Inflammatory macrophage treated with lipopolysaccharide for 4 hours (primary cell): ENCODE measurements at places on chromosomes 7 and 10.
A peak's percentile ranks its signal among the peaks of the same experiment; 100 is the strongest.

- peak; percentile 42 for DNase-seq
These were observed 4.4 kb downstream of the ZP3 start for GRCh38 chr7:76428868-76429805.

- no peak for DNase-seq
These were observed 9.4 kb upstream of the CALML5 start for GRCh38 chr10:5508786-5509185.

DNA sequence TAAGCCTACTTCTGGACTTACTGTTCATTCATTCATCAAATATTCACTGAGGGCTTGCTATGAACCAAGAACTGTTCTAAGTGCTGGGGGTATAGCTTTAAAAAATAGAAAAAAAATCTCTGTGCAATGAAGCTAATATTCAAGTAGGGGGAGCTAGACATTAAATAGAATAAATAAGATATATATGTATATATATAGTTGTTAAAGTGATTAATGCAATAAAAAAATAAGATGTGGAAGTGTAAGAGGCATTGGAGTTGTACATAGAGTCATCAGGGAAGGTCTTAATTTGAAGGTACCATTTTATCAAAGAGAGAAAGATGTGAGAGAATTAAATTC lies 181.2 kb upstream of the AGR3 start:
- peak; percentile 43 for DNase-seq

DNA sequence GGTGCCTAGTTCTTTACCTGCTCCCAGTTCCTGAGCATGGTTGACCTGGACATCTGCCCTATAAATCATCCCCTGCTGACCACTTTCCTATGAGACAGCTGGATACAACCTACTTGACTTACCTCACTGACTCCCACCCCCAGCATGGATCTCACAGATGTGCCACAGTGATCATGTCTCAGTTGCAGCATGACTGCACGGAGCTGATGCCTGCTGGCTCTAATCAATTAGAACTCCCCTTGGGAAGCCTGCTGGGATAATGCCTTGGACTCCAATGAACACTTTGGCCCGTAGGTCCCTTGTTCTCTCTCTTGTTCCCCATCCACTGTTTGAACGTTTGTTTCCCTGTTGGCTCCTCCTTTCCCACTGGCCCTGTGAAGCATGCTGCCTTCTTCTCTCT lies 271.2 kb upstream of the IGFBP3 start:
- no peak for DNase-seq

DNA sequence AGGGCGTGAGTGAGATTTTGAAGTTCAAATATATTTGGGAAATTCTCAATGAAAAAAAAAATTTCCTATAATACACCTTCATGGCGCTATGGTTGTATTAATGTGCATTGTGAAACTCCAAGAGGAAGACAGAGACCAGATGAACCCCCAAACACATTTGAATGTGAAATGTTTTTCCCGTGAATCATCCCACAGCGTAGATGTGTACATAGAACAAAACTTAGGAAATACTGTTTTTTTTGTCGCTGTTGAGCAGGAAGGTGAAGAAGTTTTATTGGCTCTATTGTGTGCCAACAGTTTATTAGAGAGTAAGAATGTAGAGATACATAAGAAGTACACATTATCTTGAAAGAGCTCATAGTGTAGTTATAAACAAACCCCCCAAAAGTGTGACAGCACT lies 134.0 kb downstream of the KCND2 start:
- DNase-seq = no peak

DNA sequence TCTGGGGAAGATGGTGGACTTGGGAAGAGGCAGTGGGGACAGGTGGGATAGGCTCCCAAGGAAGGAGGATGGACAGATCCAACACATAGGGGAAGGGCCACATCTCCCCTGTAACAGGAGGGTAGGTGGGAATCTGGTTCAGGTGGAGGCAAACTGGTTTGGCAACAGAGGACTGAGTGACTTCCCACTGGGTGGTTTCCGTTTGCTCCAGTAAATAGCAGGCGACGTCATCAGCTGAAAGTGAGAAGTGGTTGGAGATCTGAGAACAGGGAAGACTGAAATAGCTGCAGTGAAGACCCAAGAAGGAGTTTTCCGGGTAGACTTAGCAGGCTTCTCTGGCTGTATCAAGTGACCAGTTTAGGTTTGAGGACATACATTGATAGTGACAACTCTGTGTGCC lies 504.4 kb downstream of the GALNT17 start:
- no peak for DNase-seq

DNA sequence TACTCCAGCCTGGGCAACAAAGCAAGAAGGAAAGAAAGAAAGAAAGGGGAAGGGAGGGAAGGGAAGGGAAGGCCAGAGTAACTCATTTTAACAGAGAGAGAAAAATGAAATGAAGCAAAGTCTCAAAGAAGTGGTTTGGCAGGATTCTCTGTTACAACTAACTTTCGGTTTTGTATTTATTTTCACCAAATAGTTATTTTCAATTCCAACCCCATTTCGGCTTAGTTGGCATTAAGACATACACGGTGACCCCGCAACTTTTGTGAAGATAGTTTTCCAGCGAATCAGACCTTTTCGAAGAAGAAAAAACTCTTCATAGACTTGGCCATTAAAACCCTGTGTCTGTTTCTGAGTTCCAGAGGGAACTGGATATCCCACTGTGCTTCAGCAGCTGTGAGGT lies 45.2 kb upstream of the LYZL2 start:
- no peak for DNase-seq

DNA sequence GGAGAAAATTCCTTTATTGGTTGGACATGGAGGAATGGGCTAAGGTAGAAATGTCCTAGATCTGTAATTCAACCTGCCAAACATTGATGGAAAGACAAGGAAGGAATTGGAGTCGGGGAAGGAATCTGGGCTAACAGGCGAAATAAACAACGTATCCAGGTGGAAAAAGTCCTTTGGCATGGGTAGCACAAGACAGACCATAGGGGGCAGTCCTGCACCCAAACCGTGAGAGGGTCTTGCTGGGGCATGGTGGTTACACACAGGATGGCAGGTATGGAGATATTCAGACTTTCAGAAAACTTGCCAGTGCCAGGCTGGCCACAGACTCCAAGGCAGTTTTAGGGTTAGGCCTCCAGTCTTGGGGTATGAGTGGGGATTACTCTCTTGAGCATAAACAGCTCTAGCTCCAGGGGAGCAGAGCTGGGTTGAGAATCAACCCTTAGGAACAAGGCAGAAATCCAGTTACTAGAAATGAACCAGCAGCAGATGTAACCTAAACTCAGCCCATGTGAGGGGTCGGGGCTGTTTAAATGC lies 188.6 kb upstream of the GDF10 start:
- DNase-seq = no peak

DNA sequence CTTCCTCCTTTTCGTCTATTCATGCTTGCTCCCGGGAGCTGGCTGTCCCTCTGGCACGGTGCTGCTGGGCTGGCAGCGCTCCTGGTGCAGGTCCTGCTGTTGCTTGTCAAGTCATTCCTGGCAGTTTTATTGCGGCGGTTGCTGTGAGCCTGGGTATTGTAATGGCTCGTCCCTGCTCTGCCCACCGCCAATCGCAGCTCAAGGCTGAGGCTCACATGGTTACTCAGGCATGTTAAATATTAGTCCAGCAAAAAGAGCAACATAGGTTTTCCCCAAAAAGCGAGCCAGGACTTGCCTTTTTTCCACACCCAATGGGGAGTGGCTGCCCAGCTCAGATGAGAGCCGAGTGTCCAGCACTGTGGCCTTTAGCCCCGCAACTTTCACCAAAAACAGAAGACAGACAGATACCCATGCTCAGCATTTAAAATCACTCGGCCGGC lies 492.9 kb upstream of the FOXK1 start:
- no peak for DNase-seq

- DNase-seq = no peak
These were observed 1550.3 kb upstream of the LRRTM3 start for GRCh38 chr10:65375528-65375927.

DNA sequence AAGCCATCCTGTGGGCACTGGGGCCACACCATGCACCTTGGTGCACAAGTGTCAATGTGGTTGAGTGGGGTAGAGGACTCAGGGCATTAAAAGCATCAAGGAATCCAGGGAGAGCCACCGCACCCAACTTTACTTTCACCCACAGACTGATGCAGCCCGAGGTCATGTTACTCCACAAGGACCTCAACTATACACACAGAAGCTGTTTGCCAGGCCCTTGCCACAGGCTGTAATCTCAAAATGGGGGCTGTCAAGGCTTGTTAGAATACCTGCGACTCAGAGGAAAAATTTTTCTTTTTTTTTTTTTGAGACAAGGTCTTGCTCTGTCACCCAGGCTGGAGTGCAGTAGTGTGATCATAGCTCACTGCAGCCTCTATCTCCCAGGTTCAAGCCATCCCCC lies 26.5 kb upstream of the KCTD7 start:
- no peak for DNase-seq

DNA sequence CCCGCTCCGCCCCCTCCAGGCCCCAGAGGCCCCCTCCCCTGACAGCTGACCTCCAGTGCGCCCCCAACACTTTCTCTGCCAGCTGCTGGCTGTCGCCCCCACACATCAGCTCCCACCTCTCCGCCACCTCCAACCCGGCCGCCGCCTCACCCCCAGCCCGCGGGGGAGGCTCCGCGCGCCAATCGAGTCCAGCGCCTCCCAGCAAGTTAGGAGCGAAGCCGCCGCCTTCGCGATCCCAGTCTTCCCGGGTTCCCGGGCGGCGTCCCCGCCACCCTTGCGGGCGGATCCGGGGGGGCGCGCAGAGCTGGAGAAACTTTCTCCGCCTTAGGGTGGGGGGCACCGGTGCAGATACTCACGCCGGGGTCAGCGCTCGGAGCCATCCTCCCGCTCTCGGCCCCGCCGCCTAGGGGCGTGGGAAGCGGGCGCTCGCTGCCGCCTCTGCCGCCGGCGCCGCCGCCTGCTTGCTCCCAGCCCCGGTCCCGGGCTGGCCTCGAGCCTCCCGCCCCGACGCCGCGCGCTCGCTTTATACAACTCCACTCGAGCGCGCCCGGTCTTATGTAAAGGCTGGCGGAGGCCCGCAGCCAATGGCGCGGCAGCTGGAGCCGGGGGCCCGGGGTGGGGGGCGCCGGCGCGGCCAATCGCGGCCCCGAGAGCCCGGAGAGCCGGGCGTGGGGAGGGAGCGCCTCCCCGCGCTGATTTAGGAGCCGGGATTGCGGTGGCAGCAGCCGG lies at the start of gene CRTAC1:
CRTAC1 (minus strand) TSS at position 529 of the 729 bp plus-strand sequence; CDS start at position 380, 149 bp downstream.
- DNase-seq = no peak
